ENCODE measurements at places on chromosomes 1 and 21. TPM values are rescaled to one million over a fixed set of nuclear protein-coding genes. Genes with fewer than 3 reads are reported as not detected.
A peak's percentile ranks its signal among the peaks of the same experiment; 100 is the strongest.

The KRTAP15-1 gene
- total RNA-seq, result not detected

- no peaks in the 10 kb centered on the region for H3K27me3 ChIP-seq
- no peak for DNase-seq
- peak overlapping the region; percentile 28 for H3K27ac ChIP-seq
- no peak overlapping the region for H3K4me3 ChIP-seq
These were observed 16.3 kb downstream of the ATG4C start for GRCh38 chr1:62800281-62800680.

DNA sequence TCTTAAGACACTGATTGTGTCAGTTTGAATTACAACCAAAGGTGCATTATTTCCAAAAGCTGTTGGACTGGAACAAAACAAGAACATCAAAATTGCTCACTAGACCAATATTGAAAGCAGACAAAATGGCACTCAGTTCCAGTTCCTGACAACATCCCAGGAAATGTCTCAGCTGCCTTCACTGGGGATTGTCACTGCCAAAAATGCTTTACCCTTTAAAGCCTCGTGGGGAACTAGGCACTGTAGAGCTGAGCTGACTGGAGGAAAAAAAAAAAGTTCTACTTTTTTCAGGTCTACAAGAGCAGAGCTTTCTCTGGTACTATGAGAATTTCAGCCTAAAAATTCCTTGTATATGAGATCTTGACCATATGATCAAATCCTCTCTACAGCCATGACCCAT is 21.9 kb downstream of the GPR52 start:
- no peak for DNase-seq
- H3K27ac ChIP-seq, result no peak overlapping the region
- no peaks in the 10 kb centered on the region for H3K27me3 ChIP-seq
- H3K4me1 ChIP-seq, result no peaks in the 10 kb centered on the region

DNA sequence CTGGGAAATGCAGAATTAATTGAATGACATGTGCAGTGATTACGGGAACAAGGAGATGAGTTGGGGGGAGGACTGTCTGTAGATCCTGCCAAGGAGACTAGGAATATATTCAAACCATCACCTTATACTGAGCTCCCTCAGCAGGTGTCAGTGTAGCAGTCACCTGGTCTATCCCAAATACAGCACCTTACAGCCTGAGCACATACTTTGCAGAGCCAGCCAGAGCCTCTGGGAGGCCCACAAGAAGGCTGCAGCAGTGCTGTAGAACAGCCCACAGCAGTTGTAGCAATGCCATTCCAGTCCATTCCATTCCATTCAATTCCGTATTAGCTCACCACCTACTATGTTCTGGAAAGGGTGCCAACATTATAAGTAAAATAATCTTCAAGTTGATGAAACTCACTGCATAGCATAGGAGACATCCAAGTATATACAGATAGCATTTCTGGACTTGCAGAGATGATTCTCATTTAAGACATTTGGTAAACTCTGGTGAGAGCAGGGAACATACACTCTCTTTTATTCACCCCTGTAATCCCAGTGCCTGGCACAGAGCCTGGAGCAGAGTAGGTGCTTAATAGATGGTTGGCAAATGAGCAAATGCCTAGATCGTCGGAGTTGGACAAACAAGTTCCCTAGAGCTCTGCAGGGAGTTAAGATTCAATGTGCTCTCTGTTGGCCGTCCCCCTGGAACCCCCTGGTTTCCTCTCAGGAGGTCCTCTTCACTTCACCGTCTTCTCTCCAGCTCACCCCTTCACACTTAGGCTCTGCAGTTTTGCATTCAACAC is 44.7 kb downstream of the KCNC4 start:
- DNase-seq, result no peak
- no peak overlapping the region for H3K27ac ChIP-seq
- H3K27me3 ChIP-seq, result no peaks in the 10 kb centered on the region
- no peaks in the 10 kb centered on the region for H3K4me1 ChIP-seq

GRCh38 chr1:39675220-39675619 is 3.3 kb upstream of the NT5C1A start:
- no peak overlapping the region for H3K4me3 ChIP-seq
- H3K4me1 ChIP-seq, result peaks cover 7% of the 10 kb centered on the region
- H3K27me3 ChIP-seq, result peaks cover 21% of the 10 kb centered on the region
- no peak overlapping the region for H3K27ac ChIP-seq

DNA sequence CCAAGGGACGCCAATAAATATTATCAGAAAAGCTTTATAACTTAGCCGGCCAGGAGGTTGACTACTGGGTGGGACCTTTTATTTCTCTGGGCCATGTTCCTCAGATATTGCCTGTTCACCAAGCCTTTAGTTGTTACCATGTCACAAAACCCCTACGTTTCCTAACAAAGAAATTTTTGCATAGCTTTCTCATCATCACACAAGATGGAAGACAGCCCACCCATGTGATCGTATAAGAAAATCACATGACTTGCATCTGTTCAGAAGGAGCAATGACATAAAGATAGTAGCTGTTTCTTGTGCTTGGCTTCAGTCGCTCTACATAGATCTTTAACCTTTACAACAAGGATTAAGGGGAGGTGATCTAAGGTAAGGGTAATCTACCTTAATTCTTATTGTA is 88.9 kb upstream of the NGF start:
- peaks cover 9% of the 10 kb centered on the region for H3K27me3 ChIP-seq
- DNase-seq, result no peak
- no peak overlapping the region for H3K4me3 ChIP-seq
- H3K27ac ChIP-seq, result no peak overlapping the region

GRCh38 chr21:35646606-35647005 is 413.7 kb downstream of the SETD4 start:
- no peaks in the 10 kb centered on the region for H3K27me3 ChIP-seq
- no peaks in the 10 kb centered on the region for H3K36me3 ChIP-seq
- no peak overlapping the region for H3K27ac ChIP-seq
- no peak overlapping the region for H3K4me3 ChIP-seq
- no peaks in the 10 kb centered on the region for H3K4me1 ChIP-seq

DNA sequence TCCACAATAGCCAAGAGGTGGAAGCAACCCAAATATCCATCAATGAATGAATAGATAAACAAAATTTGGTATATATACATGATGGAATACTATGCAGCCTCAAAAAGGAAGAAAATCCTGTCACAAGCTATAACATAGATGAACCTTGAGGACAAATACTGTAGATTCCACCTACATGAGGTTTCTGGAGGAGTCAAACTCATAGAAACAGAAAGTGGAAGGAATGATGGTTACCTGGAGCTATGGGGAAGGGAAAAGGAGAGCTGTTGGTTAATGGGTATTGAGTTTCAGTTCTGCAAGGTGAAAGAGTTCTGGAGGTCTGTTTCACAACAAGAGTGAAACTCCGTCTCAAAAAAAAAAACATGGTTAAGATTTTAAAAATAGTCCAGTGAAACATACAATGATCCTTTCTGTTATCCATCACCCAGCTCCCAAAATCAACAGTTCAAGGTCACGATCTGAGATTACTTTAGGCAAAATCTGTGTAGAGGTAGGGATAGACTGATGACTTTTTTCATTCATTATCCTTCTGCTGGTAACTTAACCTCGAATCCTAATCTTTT is 80.8 kb upstream of the HNRNPU start:
- H3K27ac ChIP-seq, result no peak overlapping the region
- no peak overlapping the region for H3K4me3 ChIP-seq
- H3K27me3 ChIP-seq, result no peaks in the 10 kb centered on the region
- no peaks in the 10 kb centered on the region for H3K4me1 ChIP-seq

DNA sequence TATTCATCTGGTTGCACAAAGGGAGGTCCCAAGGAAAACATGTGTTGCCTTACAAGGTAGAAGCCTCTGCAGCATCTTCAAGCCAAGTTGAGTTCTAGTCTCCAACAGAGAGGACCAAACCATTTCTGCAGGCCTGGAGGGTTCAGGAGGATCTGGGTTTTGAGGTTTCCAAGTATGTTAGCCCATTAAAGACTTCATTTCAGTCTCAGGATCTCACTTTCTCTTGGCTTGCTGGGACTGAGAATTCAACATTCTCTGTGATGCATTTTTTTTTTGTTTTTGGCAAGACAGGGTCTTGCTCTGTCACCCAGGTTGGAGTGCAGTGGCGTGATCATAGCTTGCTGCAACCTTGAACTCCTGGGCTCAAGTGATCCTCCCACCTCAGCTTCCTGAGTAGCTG is 8.8 kb upstream of the MYOCOS start:
- H3K4me3 ChIP-seq, result no peak overlapping the region

DNA sequence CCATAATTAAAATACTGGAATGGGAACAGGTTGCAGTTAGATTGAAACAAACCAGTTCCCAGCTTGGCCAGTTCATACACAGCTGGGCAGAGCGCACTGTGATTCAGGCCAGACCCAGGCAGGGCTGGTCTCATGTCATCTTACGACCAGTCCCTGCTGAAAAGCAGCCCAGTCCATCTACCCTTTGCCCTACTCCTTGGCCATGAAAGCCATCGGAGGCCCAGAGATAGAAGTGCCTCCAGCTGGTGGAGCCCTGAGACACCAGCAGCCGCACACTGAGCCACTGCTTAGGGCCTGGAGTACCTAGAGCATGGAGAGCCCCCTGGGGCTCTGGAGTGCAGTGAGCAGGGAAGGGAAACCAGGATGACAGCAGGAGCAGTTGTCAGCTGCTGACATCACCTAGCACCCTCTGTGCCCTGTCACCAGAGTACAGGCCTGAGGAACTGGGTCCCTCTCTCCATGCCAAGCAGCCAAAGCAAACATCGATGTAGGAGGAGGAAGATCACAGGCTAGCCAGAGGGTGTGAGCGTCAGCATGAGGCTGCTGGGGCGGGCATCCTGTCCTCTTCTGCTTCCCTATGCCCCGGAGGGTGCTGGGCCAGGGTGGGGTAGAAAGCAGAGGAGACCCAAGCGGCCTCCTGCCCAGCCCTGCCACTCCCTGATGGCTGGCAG is 34.2 kb upstream of the TMEM125 start:
- H3K36me3 ChIP-seq, result no peaks in the 10 kb centered on the region
- no peak overlapping the region for H3K27ac ChIP-seq
- no peak for DNase-seq
- peaks cover 3% of the 10 kb centered on the region for H3K4me1 ChIP-seq
- no peak overlapping the region for H3K4me3 ChIP-seq

- no peaks in the 10 kb centered on the region for H3K36me3 ChIP-seq
- H3K4me1 ChIP-seq, result peaks cover 28% of the 10 kb centered on the region
- H3K4me3 ChIP-seq, result no peak overlapping the region
- H3K27me3 ChIP-seq, result no peaks in the 10 kb centered on the region
These were observed 253.0 kb downstream of the FGGY start for GRCh38 chr1:59549903-59550302.

Measured in left lung (tissue), 14 donors.